ENCODE measurements at places on chromosomes 6 and 20.

DNA sequence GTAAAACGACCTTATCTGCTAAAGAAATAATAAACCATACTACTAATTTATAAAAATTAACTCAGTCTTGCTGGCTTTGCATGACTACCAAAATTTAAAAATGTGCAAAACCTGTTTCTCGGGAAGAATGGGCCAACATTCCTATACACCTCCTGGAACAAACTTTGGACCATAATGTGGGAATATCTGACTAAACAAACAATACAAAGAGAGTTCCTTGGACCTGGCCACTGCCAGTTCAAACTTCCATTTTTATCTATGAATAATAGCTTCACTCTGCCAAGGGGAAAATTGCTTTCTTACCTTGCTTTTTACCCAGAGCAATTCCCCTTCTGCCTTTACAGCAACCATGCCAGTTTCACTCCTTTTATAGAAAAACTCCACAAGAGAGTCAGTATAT, 38.7 kb upstream of the POU5F1 start:
- no peaks in the 10 kb centered on the region for H3K27me3 ChIP-seq
- no peak overlapping the region for H3K4me3 ChIP-seq
- no peaks in the 10 kb centered on the region for H3K4me1 ChIP-seq
- no peak for DNase-seq
- H3K36me3 ChIP-seq: no peaks in the 10 kb centered on the region

- no peaks in the 10 kb centered on the region for H3K36me3 ChIP-seq
- DNase-seq: no peak
- H3K27ac ChIP-seq: peak overlapping the region; percentile 27
- H3K4me1 ChIP-seq: peaks cover 13% of the 10 kb centered on the region
These were observed 76.0 kb downstream of the SLX4IP start for GRCh38 chr20:10511170-10511508.

DNA sequence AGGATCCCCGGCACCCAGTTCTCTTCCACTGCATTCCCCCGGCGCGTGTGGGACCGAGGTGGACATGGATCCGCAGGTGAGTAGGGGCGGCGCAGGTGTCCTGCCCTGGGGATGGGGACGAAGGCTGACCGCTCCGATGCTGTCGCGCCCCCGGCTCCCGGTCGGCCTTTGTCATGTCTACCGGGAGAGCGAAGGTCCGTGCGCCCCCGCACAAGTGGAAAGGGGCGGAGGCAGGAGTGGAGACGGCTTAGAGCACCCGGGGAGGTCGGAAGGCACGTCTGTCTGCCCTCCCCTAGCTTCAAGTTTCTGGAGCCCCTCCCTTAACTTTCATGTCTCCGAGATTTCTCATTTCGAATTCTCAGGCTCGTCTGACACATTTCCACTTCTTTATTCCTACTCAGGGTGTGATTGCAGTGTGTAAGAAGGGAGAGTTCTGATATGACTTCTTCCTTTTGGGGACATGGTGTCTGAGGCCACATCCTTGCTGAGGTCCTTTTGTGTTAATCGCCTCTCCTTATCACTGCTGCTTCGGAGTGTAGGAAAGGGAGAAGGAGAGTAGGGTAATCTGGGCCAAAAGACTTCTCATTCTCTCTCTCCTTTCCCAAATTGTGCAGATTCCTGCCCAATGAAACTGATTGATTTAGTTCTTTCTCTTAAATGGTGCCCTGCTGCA, 435 bp downstream of the KIFC1 start:
- H3K27ac ChIP-seq: peak overlapping the region; percentile 90
- no peaks in the 10 kb centered on the region for H3K36me3 ChIP-seq
- DNase-seq: no peak
- no peaks in the 10 kb centered on the region for H3K27me3 ChIP-seq
- H3K4me1 ChIP-seq: peaks cover 6% of the 10 kb centered on the region

DNA sequence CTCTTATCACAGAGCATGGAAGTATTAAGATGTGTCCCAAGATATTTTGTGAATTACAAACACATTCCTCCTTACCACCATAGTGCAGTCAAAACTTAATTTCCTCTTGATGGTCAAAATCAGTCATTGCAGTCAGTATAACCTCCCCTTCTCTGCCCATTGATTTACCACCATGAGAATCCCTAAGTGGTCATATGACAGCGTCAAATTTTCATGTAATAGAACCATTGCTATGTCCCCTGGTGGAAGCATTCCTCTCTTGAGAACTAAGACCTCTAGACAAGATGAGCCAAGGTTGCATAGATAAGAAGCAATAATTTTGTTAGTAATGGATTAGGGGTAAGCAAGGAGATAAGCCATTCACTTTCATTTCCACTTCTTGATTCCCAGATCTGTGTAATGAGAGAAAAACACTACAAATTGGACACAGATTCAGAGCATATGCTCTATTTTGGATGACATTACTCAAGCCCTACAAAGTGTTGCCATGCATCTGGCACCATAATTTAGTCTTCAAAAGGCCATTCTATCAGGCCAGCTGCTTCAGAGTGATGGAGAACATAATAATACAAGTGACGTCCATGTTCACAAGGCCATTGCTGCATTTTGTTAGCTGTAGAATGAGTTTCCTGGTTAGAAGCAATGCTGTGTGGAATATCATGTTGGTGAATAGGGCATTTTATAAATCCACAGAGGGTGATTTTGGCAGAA, 49.6 kb upstream of the PDE7B start:
- peaks cover 3% of the 10 kb centered on the region for H3K4me1 ChIP-seq
- H3K27me3 ChIP-seq: no peaks in the 10 kb centered on the region
- H3K27ac ChIP-seq: no peak overlapping the region
- no peak for DNase-seq

DNA sequence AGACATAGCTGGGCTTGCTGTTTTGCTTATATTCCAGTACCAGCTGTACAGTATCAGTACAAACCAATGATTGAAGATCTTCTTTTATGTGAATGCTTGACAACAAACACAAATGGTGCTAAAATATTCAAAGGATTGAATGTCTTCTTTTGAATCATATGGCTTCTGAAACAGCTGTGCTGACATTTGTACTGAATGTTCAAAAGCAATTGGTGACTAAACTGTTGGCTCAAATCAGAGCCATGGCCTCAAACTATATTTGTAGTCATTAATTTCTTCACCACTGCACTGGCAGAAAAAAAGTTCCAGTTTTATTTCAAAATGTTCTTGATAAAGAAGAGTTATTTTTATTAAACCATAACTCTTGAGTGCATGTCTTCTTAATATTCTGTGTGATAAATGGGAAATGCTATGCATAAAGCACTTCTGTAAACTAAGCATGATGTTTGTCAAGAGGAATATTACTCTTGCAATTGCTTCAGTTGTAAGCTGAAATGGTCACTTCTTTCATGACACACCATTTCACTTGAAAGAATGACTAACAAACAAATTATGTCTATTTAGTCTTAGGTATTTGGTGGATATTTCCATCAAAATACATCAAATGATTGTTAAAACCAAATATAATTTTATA, 45.9 kb upstream of the CENPW start:
- no peaks in the 10 kb centered on the region for H3K36me3 ChIP-seq
- no peak overlapping the region for H3K27ac ChIP-seq
- H3K4me1 ChIP-seq: no peaks in the 10 kb centered on the region

GRCh38 chr6:47080083-47080596, 38.0 kb upstream of the ADGRF1 start:
- H3K27ac ChIP-seq: no peak overlapping the region
- H3K36me3 ChIP-seq: no peaks in the 10 kb centered on the region
- H3K27me3 ChIP-seq: no peaks in the 10 kb centered on the region
- DNase-seq: no peak
- H3K4me1 ChIP-seq: peaks cover 7% of the 10 kb centered on the region

- H3K27ac ChIP-seq: no peak overlapping the region
- no peaks in the 10 kb centered on the region for H3K36me3 ChIP-seq
- no peaks in the 10 kb centered on the region for H3K4me1 ChIP-seq
These were observed 107.7 kb downstream of the CD109 start for GRCh38 chr6:73803562-73804241.

GRCh38 chr6:6538261-6538660, 50.3 kb upstream of the LY86 start:
- no peaks in the 10 kb centered on the region for H3K4me1 ChIP-seq
- H3K36me3 ChIP-seq: no peaks in the 10 kb centered on the region
- H3K27me3 ChIP-seq: no peaks in the 10 kb centered on the region
- H3K4me3 ChIP-seq: no peak overlapping the region

DNA sequence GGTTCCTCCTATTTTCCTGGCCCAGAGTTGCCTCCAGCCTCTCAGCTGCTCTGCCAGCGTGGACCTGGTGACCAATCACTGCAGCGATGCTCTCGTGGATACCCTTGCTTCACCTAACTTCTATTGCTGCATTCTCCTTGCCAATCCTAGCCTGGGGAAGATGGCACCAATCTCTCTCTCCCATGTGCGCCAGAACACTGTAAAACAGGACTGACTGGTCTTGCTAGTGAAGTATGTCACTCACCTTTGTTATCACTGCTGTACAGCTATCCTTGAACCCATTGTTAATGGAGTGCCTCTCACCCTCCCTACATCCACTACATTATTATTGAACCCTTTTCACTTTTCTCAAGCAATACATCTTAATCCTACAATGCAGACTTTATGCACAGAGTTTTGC, 80.1 kb downstream of the LYRM4 start:
- no peak overlapping the region for H3K4me3 ChIP-seq
- no peak overlapping the region for H3K27ac ChIP-seq
- H3K27me3 ChIP-seq: no peaks in the 10 kb centered on the region
- DNase-seq: no peak

DNA sequence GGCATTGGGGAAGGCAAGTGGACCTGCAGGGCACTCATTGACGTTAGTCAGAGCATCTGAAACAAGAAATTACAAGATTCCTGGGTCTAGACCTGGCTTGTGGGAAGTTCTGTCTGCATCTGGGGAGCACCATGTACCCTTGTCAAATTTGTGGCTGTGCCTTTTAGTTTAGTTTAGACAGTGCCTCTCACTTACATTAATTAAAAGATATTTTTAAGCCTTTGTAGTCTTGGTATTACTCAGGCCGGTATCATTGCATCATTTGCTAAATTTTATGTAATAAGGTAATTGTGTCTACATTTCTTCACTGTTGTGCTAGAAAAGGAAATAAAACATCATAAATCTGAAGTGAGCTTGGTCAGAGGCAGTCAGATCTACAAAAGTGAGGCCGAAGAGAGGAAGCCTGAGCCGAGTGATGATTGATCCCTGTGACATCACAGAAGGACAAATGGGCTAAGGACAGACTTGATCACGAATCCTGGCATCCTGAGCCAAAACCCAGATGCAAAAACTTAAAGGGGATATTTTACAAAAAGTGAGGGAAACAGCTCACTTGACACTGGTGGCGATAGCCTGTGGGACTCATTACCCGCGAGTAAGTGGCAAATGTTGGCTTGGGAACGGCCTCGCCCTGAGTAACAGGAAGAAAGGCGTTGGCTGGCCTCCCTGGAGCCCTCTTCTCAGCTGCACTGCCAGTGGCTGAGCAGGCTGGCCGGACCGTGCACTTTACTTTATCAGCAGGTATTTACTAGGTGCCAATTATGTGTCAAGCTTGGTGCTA, 106.5 kb downstream of the TCP11 start:
- peaks cover 24% of the 10 kb centered on the region for H3K4me1 ChIP-seq
- H3K27ac ChIP-seq: peak overlapping the region; percentile 75
- no peaks in the 10 kb centered on the region for H3K27me3 ChIP-seq
- H3K36me3 ChIP-seq: no peaks in the 10 kb centered on the region
- DNase-seq: peak; percentile 57

DNA sequence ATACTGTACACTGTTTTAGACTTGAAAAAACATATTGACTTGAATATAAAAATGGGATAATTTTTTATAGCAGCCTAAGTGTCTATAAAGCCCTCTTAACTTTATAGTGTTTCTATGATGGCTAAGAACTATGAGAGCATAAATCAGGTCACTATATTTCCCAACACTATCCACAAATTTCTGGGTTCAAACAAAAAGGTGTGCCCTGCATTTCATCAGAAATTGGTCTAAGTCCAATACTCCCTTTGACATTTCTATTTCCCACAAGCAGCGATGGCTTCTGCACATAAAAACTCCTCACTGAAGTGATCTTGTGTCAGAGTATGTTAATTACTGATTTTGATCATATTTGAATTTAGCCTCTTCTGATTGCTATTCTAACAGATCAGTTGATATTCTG, 143.9 kb downstream of the WDR27 start:
- DNase-seq: no peak
- H3K27me3 ChIP-seq: no peaks in the 10 kb centered on the region
- no peaks in the 10 kb centered on the region for H3K36me3 ChIP-seq
- no peaks in the 10 kb centered on the region for H3K4me1 ChIP-seq

- H3K36me3 ChIP-seq: no peaks in the 10 kb centered on the region
- no peaks in the 10 kb centered on the region for H3K27me3 ChIP-seq
- no peak for DNase-seq
- no peak overlapping the region for H3K4me3 ChIP-seq
- H3K27ac ChIP-seq: no peak overlapping the region
These were observed 30.0 kb downstream of the DZANK1 start for GRCh38 chr20:18436847-18437246.

DNA sequence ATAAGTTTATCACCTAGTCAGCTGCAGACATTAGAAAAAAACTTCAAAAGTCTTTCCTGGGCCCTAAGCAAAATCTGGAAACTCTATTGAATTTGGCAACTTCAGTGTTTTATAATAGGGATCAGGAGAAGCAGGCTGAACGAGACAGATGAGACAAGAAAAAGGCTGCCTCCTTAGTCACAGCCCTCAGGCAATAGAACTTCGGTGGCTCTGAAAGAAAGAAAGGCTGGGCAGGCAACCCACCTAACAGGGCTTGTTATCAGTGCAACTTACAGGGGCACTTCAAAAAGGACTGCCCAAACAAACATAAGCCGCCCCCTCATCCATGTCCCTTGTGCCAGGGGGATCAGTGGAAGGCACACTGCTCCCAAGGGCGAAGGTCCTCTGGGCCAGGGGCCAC, 657.9 kb upstream of the HS3ST5 start:
- H3K4me1 ChIP-seq: no peaks in the 10 kb centered on the region
- DNase-seq: no peak
- no peaks in the 10 kb centered on the region for H3K36me3 ChIP-seq
- H3K27me3 ChIP-seq: no peaks in the 10 kb centered on the region
- H3K4me3 ChIP-seq: no peak overlapping the region
- H3K27ac ChIP-seq: no peak overlapping the region

GRCh38 chr20:49620364-49621240, 52.7 kb upstream of the PTGIS start:
- DNase-seq: no peak
- H3K36me3 ChIP-seq: no peaks in the 10 kb centered on the region
- H3K4me3 ChIP-seq: no peak overlapping the region
- H3K27me3 ChIP-seq: no peaks in the 10 kb centered on the region
- H3K27ac ChIP-seq: no peak overlapping the region

GRCh38 chr6:12963567-12963966, 247.0 kb downstream of the PHACTR1 start:
- no peak overlapping the region for H3K4me3 ChIP-seq
- H3K27ac ChIP-seq: peak overlapping the region; percentile 63
- H3K4me1 ChIP-seq: peaks cover 7% of the 10 kb centered on the region
- no peak for DNase-seq
- no peaks in the 10 kb centered on the region for H3K36me3 ChIP-seq

DNA sequence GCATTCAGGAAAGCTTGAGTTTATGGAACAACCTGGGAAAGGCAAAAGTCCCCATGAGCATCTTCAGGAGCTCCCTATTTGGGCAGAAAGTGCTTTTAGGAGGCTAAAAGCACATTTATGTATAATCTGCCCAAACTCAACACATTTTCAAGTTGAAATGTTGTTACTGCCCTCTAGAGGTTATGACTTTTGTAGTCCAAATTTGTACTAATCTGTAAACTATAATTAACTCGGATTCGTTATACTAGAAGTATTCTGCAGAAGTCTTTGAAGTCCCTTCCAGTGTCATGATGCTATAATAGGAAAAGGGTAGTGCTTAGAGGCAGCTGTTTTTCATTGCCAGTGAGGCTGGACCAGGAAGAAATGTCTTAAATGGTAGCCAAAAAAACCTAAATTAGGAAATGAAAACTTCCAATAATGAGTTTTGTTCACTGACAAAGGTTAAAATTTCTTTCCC, 44.8 kb upstream of the EMILIN3 start:
- H3K4me1 ChIP-seq: no peaks in the 10 kb centered on the region
- no peak overlapping the region for H3K4me3 ChIP-seq
- peak; percentile 58 for DNase-seq
- H3K27me3 ChIP-seq: no peaks in the 10 kb centered on the region
- peaks cover 50% of the 10 kb centered on the region for H3K36me3 ChIP-seq

All from lung (tissue), 17 donors.